ENCODE measurements at places on chromosomes 5 and 9. TPM values are rescaled to one million over a fixed set of nuclear protein-coding genes. Genes with fewer than 3 reads are reported as not detected.

FBN2 gene
- 51.2 TPM for total RNA-seq

C5orf34 gene
- total RNA-seq, result 4.3 TPM

SKP2 gene
- total RNA-seq, result 27.9 TPM

RELL2 gene
- total RNA-seq, result 5.6 TPM

ORM1 gene
- total RNA-seq, result not detected

BARHL1 gene
- total RNA-seq, result not detected

TAS2R1 gene
- not detected for total RNA-seq

FGFR4 gene
- total RNA-seq, result 8.5 TPM

IL7R gene
- total RNA-seq, result 4.1 TPM

CRB2 gene
- total RNA-seq, result not detected

PCDHGA4 gene
- total RNA-seq, result 0.15 TPM

PTPN3 gene
- total RNA-seq, result 22.1 TPM

SLC6A3 gene
- total RNA-seq, result not detected

PLEKHG4B gene
- under 0.01 TPM for total RNA-seq

PRR7 gene
- total RNA-seq, result 35.6 TPM

SEPTIN8 gene
- 32.7 TPM for total RNA-seq

INSL4 gene
- not detected for total RNA-seq

RANBP3L gene
- not detected for total RNA-seq

IFNK gene
- total RNA-seq, result 4.3 TPM

AFAP1L1 gene
- 10.5 TPM for total RNA-seq

SLCO6A1 gene
- not detected for total RNA-seq

PCDHB3 gene
- under 0.01 TPM for total RNA-seq

ZNF879 gene
- total RNA-seq, result 1.0 TPM

GPR151 gene
- not detected for total RNA-seq

BARX1 gene
- total RNA-seq, result not detected

SLC34A3 gene
- total RNA-seq, result not detected

FOXD4L6 gene
- total RNA-seq, result not detected

ACO1 gene
- 30.2 TPM for total RNA-seq

SHROOM1 gene
- 11.2 TPM for total RNA-seq

GLDC gene
- 0.94 TPM for total RNA-seq

QRFP gene
- not detected for total RNA-seq

STPG3 gene
- total RNA-seq, result not detected

Data from hair follicular keratinocyte (primary cell).